A549 treated with CpdA at 1 μM for 4 hours (cell line): ENCODE measurements at places on chromosomes 16 and 17. TPM values are rescaled to one million over a fixed set of nuclear protein-coding genes. Genes with fewer than 3 reads are reported as not detected.

The AGRP gene
- total RNA-seq: not detected in 5 replicates

The SGCA gene
- total RNA-seq: 0.84 to 1.9 TPM (median 1.5 TPM) in 5 replicates

The FGF11 gene
- total RNA-seq: 0.99 to 1.4 TPM (median 1.4 TPM) in 5 replicates

The WFDC1 gene
- not detected in 5 replicates for total RNA-seq

The CMTM2 gene
- 0.15 TPM in 1 of 5 replicates, not detected in the others for total RNA-seq

The TMEM235 gene
- not detected in 5 replicates for total RNA-seq

The POLG2 gene
- 16.8 to 19.2 TPM (median 16.8 TPM) in 5 replicates for total RNA-seq

The MAF gene
- 0.39 to 0.79 TPM (median 0.58 TPM) in 5 replicates for total RNA-seq

The CLEC19A gene
- 0.06 to 0.16 TPM (median 0.13 TPM) in 4 of 5 replicates, not detected in the other for total RNA-seq

The KCNH6 gene
- not detected in 5 replicates for total RNA-seq

The CAPNS2 gene
- total RNA-seq: not detected in 5 replicates

The WFIKKN1 gene
- total RNA-seq: 0.13 to 0.23 TPM (median 0.16 TPM) in 4 of 5 replicates, not detected in the other

The C17orf50 gene
- 0.23 to 0.42 TPM (median 0.30 TPM) in 5 replicates for total RNA-seq

The NPIPA2 gene
- 1.0 to 2.1 TPM (median 1.3 TPM) in 5 replicates for total RNA-seq

The PLD6 gene
- total RNA-seq: 6.0 to 7.2 TPM (median 6.5 TPM) in 5 replicates
